ENCODE measurements at places on chromosomes 5 and 9.

DNA sequence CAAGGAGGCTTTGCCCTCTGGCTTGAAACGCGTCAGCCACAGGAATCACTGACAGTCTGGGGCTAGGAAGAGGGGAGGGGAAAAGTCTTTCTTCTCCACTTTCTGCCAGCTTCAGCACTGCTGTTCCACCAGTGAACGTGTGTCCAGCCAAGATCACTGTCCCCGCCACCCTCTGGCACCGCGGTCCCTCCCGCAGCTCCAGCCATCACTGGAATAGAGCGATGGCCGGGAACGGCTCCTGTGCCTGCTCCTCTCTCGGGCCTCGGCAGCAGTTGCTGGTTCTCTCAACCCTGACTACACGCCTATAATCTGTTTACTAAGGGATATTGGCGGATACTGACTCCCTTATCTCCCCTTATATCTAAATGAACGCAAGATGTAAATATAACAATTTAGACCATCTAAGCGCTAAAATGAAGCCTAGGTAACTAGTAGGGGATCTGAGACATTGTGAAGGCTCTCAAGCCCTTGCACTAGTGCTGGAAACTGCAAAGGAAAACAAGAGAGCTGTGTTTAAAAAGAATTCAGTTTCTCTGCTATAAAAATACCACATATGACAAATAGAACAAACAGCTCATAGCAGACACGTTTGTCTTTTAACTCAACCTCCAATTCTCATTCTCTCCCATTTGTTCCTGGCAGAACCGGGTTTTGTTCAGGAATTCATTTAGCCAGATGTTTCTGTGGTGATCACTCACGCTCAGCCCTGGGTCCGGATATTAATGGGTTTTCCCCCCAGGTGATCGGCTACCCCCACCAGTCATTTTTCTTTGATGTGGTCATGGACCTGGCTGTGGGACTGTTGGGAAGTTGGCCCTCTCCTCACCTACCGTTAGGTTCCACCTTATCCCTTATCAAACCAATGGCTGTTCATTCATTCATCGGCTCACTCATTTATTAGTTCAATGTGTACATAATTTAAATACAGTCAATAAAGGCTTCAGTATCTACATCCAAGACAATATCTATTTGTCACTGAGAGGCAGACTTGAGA is 149.8 kb downstream of the MED10 start:
- no peak for DNase-seq

DNA sequence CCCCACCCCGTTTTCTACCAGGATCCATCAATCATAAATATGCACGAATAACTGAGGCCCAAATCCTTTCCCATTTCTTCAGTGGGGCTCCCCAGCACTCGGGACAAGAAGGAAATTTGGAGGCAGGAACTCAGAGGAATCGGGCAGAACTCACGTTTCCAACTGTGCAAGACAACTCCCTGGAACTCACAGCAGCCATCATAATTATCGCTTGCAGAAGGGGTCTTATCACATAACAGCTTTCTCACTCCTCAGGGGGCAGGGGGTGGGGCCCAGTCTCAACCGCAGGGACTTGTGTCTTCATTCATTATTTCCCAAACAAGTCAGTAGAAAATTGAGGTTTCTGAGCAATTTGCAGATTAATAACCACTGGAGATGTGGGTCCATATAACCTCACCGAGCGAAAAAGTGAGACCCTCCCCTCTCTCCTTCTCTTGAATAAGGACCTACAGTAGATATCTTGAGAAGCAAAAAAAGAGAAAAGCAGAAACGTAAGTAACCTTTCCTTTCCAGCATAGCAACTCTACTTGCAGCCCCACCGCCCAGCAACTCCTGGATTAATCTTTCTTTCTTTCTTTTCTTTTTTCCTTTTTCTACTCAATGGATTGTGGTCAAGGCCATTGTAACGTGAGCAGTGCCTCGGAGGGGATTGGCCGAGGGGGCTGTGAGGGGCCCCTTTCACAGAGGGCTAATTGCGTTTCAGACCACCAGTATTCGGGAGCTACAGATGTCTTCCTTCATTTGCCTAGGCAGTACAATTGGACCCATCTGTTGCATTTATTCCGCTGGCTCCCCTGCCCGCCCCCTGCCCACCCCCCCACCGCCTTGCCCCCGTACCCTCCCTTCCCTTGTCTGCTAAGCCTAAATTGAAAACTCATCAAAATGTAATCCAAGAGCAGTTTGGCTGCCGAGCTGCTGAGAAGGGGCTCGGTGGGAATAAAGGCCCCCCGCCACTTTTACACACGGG is 24.7 kb upstream of the TIFAB start:
- DNase-seq: peak; percentile 92

DNA sequence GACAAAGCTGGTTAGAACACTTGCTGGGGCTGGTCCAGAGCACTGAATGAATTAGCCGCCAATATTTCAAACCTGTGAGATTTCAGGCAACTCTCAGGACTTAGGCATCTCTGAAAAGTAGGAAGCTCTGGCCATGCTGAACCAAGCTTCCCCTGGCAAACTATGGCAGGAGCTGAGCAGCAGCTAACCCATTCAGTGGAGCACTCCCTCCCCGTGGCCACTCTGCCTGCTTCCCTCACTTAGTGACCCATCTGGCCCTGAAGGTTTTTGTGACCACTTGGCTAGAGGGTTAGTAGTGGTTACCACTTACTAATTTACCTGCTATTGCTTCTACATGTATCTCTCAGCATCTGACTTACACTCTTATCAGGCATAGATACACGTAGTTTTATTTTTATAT is 25.5 kb downstream of the FOXI1 start:
- DNase-seq: no peak

DNA sequence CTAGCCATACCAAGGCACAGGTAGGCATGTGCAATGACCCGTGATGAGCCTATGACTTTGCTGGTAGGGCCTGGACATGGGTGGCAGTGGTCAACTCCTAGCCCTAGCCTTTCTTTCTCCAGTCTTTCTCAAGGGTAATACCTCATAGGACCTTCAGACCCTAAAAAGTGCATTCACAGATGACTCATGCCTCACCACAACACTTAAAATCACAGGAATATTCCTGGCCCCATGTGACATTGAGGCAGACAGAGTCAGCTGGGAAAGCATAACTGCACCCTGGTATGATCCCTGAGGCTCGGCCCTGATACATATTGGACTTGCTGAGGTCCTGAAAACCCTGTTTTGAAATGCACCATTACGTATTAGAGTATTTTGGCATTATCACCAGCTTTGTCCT is 449.5 kb downstream of the HINT1 start:
- no peak for DNase-seq

DNA sequence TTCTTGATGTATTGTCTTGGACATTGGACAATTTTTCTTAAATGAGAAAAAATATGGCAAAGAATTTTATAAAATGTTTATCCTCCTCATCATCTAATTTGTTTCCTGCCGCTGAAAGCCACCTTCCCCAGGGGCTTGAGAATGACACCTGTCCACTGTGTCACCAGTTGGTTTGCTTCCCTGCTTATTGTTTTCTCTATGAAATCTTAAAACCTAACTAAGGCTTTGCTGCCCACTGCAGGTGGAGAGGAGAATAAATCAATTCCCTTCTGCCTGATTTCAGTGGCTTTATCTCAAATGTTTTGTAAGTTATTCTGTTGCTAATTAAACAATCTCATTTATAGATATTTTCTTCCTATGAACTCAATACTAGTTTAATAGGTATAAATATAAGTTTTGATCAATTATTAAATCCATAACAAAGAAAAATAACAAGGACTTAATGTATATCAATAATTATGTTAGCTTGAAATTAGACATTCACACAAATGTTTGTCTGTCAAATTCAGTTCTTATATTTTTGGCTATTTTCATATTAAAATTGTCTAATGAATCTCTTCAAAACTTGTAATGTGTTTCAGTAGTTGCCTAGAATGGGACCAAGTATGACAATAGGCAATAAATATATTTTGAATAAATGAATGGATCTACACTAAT is 822.5 kb downstream of the PTPRD start:
- no peak for DNase-seq

- DNase-seq: no peak
Measured at GRCh38 chr9:75850459-75851200, 39.8 kb upstream of the PCSK5 start.

All from DMS 273 treated with DMSO at 0.1 percent for 48 hours (cell line).